ENCODE measurements at places on chromosomes 5 and 9. TPM values are rescaled to one million over a fixed set of nuclear protein-coding genes. Genes with fewer than 3 reads are reported as not detected.

DNA sequence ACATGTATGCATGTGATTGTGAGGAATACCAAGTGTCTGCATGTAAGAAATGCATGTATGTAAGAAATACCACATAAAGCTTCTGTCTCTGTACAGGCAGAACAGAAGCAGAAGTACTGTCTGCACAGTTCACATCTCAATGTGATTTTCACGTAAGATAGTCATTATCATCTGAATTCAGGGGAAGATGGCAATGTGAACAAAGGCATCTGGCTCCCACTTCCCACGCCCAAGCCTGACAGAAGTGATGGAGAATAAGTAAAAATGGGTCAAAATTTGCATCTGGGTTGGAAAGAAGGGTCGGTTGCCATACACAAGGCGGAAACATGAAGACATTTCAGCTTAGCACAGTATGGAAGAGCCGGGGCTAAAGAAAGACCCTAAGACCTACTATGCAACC lies 71.7 kb downstream of the SUSD1 start:
- DNase-seq, result no peak

DNA sequence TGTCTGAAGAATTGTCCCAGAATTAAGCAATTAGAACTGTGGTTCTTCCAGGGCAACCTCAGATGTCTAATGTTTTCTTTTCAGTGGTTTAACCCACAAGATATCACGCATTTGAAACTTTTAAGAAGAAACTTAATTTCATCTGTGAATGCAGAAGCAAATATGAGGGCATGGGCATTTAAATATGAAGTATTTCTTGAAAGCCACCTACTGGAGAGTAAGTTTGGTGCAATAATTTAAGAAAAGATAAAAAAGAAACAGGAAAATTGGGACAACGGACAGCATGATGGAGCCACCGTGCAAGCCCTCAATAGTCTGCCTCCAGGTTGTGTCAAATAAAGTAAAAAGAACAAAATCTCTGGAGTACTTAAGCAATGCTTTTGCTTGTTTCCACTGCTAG lies 1.2 kb upstream of the CAPSL start:
- DNase-seq, result no peak

GRCh38 chr9:137920753-137921152 lies 43.2 kb downstream of the CACNA1B start:
- no peak for DNase-seq

DNA sequence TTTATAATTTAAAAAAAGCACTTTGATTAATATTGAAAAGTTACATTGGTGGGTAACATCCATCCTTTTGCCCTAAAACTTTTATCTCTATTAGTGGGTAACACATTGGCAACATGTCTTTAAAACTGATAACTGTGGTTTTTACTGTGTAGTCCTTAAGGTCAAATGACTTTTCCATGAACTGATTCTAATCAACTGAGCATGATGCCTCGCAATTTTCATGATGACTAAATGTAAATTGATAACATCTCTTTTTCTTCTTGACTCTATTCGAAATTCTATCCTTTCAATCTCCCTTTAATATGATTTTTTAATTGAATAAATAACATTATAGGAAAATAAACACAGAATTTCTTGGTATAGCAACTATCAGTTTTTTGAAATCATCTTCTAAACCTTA lies 6.3 kb upstream of the IL5 start:
- DNase-seq, result no peak

DNA sequence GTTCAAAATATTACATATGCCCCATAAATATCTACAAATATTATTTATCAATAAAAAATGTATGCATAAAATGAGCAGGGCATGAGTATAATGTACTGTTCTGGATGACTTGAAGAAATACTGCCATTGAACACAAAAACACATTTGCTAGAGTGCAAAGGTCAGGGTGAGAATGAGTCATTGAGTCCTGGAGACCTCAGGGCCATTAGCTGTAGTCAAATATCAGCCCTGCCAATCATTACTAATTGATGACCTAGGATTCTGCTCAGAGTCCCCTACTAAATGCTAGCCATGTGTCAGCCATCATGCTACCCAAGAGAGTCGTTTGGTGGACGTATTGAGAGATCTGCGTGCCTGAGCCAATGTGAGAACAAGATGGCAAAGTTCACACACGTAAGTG lies 80.3 kb upstream of the FAM169A start:
- DNase-seq, result no peak

DNA sequence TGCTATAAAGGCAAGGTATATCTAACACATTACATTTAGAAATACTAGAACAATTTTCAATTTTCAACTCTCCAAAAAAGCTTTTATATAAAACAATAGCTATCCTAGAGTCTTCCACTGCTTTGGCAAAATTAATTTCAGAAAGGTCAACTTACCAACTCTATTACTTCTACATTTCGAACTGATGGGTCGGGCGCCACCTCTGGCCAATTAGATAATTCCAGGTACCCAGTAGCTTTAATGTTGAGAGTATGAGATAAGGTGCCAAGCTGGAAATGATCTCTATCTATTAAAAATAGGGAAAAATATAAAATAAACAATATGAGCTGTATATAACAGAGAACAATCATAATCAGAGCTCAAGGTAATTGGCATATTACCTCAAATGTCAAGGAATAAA lies 166.6 kb downstream of the AP3B1 start:
- no peak for DNase-seq

DNA sequence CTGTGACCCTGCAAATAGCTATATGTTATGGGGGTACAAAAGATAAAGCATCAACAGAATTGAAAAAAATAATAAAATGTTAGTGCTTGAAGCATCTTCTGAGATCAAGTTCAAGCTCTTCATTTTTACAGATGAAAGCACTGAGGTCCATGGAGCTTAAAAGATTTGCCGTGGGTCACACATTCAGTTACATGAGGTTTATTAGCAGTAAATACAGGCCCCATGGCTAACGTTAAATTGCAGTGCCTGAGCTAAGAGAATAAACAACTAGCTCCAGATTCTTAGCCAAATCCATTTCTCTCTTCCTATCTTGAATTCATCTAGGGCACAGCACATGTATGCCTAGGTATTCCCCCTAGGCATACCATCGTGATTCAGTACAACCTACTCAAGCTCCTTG lies 2052.7 kb upstream of the C9orf72 start:
- DNase-seq, result no peak

The CMYA5 gene
- 960 TPM for total RNA-seq

The LRRC19 gene
- total RNA-seq, result not detected

Measured in left ventricle myocardium superior (tissue), 1 donor.